PC-3 (cell line): ENCODE measurements at places on chromosomes 16 and 17. TPM values are rescaled to one million over a fixed set of nuclear protein-coding genes. Genes with fewer than 3 reads are reported as not detected.

DNA sequence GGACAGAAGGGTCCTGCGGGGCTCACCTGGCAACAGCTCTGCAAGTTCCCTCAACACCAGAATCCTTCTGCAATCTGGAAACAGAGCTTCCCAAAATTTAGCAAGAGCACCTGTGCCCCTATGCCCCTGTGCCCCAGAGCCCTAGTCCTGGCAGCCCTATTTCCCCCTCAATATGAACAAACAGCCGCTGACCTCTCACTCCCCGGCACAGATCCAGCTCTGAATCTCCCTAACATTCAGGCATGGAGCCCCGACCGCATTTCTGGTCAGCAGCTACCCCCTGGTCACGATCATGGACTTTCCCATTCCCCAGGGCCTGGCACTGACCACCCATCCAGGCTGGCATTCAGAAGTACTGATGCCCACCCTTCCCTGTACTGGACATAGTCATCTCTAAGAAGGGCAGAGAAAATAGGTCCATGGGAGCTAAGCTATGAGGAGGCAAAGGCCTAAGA, 110.8 kb upstream of the SMURF2 start:
- peaks cover 24% of the 10 kb centered on the region for H3K4me1 ChIP-seq

DNA sequence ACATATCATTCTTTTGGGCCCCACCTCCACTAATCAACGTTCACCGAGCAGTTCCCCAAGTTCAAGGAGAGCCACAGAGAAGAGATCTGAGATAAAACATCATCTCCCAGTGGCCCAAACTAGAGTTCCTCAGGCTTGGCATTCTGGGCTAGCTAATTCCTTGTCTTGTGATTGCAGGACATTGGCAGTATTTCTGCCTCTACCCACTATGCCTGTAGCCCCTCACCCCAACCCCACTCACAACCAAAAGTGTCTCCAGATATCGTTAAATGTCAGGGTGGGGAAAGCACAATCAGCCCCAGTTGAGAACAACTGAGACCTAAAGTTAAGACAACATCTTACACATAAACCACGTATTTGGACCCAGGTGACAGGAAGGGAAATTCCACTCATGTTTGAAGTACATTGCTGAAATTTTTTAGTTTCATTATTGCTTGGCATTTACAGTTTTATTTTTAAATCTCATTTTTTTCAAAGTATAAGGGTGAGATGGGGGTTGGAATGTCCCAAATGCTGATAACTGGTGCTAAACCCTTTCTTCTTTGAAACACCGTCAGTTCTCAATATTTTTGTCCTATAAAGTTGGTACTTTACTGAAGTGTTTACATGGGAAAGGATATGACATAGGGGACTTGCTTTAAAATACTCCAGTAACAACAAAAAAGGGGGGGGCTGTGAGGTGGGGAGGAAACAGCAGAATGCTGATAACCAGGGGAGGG, 13.6 kb downstream of the ZC3H7A start:
- peak overlapping the region; percentile 46 for H3K4me3 ChIP-seq
- peak overlapping the region; percentile 80 for H3K27ac ChIP-seq

IQCK gene
- 3.3 and 8.9 TPM in 2 replicates for total RNA-seq

- no peaks in the 10 kb centered on the region for H3K27me3 ChIP-seq
- no peaks in the 10 kb centered on the region; the same call in 1 of the 2 replicates for H3K36me3 ChIP-seq
- 0 out of 2 replicates have a peak, but pooled peaks cover 7% of the 10 kb centered on the region for H3K4me1 ChIP-seq
Observed at GRCh38 chr16:77234611-77235010, 35.4 kb downstream of the SYCE1L start.

SEBOX gene
- not detected in 2 replicates for total RNA-seq

ENKD1 gene
- total RNA-seq, result 12.0 and 19.4 TPM in 2 replicates

DNA sequence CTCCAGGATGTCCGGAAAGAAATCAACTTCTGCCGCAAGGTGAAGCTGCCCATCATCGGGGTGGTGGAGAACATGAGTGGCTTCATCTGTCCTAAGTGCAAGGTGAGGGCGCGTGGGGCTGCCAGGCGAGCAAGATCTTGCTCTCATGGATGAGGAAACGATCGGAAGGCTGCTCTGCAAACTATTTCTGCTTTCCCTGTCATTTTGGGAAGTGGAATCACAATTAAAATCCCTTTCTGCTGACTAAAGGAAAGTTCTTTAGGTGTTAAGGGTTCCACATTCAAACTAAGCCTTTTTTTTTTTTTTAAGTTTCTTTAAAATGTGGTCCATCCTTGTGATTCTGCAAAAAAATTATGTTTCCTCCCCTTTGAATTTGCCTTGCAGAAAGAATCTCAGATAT, 17.7 kb downstream of the NUBP1 start:
- no peaks in the 10 kb centered on the region for H3K36me3 ChIP-seq
- H3K27ac ChIP-seq, result no peak overlapping the region
- DNase-seq, result no peak
- H3K4me1 ChIP-seq, result no peaks in the 10 kb centered on the region

DNA sequence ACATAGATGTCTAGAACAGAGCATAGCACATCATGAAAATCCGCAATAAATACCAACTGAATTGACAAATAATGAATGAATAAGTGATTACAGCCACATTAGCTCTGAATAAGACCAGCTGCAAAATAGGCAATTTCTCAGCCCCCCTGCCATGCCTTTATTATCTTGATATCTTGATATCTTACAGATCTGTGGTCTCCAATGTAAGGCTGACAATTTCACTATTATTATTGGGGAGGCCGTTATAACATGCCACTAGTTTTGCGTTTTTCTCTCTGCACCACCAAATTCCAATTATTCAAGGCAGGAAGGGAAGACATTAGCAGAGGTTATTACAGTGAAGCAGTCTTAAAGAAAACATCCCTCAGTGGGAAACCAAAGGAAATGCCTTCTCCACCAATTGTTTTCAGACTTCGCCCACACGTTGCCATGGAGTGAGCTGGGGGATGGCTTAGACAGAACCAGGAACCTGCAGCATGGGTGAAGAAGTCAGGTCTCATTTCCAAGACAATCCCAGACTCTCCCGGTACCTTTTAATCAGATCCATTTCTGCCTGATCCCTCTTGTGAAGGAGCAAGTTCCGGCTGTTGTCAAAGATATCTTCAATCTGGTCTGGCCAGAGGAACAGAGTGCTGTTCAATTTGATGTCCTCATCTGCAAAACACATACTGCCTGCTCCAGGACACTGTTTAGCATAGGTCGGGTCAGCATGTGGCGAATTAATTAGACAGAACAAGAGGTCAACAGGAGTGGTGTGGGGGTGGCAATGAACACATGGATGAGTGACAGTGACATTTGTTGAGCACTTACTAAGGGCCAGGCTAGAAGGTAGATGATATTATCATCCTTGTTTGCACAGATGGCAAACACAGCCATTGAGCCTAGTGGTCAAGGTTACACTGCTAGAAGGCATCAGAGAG, 46.4 kb downstream of the DNAH3 start:
- no peaks in the 10 kb centered on the region for H3K27me3 ChIP-seq
- DNase-seq, result no peak
- no peak overlapping the region for H3K27ac ChIP-seq
- H3K4me3 ChIP-seq, result no peak overlapping the region
- peaks cover 9% of the 10 kb centered on the region for H3K4me1 ChIP-seq
- H3K36me3 ChIP-seq, result no peaks in the 10 kb centered on the region

CHST5 gene
- 0.29 TPM in 1 of 2 replicates, not detected in the other for total RNA-seq

DNA sequence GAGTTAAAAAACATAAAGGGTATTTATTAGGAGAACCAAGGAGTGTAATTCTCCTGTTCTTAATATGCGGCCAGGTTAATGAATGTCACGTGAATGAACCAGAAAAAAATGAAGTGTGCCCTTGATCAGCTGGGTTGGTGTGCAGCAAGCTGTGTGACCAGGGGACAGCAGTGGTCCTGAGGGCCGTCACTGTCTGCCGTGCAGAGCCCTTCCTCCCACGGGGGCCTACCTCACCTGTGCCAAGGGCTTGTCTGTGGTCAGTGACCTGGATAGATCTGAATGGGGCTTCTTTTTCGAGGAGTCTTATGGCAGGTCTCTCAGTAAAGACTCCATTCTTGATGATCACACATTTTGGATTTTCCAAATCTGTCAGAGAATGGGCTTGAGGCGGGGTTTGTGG, 17.7 kb upstream of the STH start:
- no peaks in the 10 kb centered on the region for H3K27me3 ChIP-seq
- H3K4me1 ChIP-seq, result no peaks in the 10 kb centered on the region
- no peak overlapping the region for H3K27ac ChIP-seq
- no peaks in the 10 kb centered on the region for H3K36me3 ChIP-seq
- H3K4me3 ChIP-seq, result no peak overlapping the region
- no peak for DNase-seq

DNA sequence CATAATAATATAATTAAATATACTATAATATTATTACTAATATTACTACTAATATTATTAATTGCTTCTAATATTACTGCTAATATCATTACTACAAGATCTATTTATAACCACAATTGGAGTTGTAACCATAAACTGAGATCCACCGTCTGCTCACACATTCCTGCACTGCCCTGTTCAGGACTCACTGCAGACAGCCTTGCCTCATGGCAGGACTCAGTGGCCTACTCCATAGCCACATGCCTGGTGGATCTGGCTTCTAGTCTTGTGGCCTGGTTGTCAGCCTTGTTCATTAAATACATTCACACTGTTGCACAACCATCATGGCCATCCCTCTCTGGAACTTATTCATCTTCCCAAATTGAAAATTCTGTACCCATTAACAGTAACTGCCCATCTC, 48.0 kb downstream of the SRL start:
- H3K27me3 ChIP-seq, result no peaks in the 10 kb centered on the region
- H3K4me3 ChIP-seq, result no peak overlapping the region
- no peaks in the 10 kb centered on the region for H3K36me3 ChIP-seq
- no peak for DNase-seq
- no peaks in the 10 kb centered on the region for H3K4me1 ChIP-seq

- no peaks in the 10 kb centered on the region for H3K4me1 ChIP-seq
- H3K27ac ChIP-seq, result no peak overlapping the region
- peak; percentile 23 for DNase-seq
- no peaks in the 10 kb centered on the region for H3K27me3 ChIP-seq
- no peaks in the 10 kb centered on the region for H3K36me3 ChIP-seq
Observed at GRCh38 chr16:50473356-50473945, 74.7 kb upstream of the NKD1 start.

DNA sequence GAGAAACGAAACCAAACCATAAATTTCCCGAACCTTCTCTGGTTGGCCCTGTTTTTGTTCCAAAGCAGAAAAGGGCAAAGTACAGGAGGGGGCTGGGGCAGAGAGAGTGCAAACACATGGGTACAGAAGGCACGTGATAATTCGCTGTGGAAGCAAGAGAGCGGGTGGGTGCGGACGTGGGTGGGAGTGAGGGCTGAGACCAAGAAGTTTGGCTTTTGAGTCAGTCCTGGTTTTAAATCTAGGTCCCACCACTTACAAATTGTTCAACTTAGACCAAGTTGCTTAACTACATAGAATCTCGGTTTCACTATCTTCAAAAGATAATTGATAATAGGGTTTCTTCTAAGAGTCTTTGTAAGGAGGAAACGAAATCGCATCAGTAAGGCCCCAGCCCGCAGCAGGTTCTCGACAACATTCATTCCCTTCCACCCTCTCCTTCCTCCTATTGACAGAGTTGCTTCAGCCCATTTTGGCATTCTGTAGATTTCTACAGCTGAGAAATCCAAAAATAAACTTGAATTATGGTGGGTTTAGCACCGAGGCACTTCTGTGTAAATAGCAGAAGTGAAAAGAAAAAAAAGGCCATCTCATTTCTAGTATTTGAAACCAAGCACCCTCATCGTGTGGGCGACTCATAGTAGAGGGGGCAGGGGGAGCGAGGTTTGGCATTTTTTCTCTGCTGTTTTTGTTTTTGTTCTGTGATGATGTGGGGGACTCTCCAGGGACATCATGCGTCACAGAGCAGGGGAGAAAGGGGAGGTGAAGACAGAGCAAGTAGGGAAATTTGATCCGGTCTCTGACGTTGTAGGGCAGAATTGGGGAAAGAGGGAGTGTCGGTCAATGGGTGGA, 33.6 kb upstream of the CCR7 start:
- no peaks in the 10 kb centered on the region for H3K4me1 ChIP-seq
- H3K36me3 ChIP-seq, result no peaks in the 10 kb centered on the region
- no peak overlapping the region for H3K27ac ChIP-seq
- H3K27me3 ChIP-seq, result no peaks in the 10 kb centered on the region
- no peak for DNase-seq

- peaks cover 40% of the 10 kb centered on the region for H3K4me1 ChIP-seq
- peak; percentile 71 for DNase-seq
- no peaks in the 10 kb centered on the region for H3K36me3 ChIP-seq
- H3K4me3 ChIP-seq, result no peak overlapping the region
Observed at GRCh38 chr17:51814521-51814920, 344.0 kb downstream of the CA10 start.
